Cardiac septum (tissue), 1 donor: ENCODE measurements at places on chromosomes 7 and 10.

DNA sequence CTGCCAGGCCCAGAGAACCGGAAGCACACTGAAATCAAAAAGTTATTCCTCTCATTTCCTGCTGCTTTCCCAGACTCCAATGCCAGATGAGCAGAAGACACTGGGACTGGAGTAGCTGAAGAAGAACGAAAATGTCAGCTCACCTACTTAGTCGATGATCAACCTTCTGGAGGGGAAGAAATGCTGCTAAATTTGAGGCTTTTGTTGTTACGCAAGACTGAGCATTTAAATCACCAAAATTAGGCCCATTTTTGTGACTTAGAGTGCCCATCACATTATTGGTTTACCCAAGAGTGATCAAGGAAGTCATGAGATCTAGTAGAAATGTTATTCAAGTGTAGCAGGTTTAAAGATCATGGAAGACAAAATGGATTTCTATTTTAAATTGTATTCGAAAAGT is 182.1 kb upstream of the PLXDC2 start:
- DNase-seq: no peak

GRCh38 chr10:116331815-116332214 is 7.6 kb downstream of the CCDC172 start:
- no peak for DNase-seq

GRCh38 chr10:110600487-110601101 is 33.1 kb downstream of the SMC3 start:
- DNase-seq: no peak

- DNase-seq: no peak
Measured at GRCh38 chr10:15280462-15280861, 90.6 kb downstream of the FAM171A1 start.

DNA sequence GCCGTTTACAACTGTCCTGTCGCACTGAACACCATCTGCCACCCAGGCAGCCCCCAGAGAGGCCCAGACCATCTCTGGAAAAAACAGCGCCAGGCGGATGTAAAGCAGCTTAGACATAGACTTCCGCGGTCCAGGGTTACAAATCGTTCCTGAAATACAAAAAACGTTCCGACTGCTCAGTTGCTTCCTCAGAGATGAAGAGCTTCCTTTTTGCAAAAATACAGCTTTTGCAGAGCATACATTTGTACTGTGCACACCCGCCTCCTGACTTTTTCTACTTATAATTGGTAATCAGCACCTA is 11.4 kb downstream of the DAGLB start:
- DNase-seq: no peak

- no peak for DNase-seq
Measured at GRCh38 chr10:98528805-98529183, 82.1 kb upstream of the HPS1 start.
